CD8-positive, alpha-beta T cell (primary cell): ENCODE measurements at places on chromosomes 2 and 18.

- no peak for DNase-seq
Observed at GRCh38 chr2:98532756-98533155, 75.6 kb downstream of the COA5 start.

DNA sequence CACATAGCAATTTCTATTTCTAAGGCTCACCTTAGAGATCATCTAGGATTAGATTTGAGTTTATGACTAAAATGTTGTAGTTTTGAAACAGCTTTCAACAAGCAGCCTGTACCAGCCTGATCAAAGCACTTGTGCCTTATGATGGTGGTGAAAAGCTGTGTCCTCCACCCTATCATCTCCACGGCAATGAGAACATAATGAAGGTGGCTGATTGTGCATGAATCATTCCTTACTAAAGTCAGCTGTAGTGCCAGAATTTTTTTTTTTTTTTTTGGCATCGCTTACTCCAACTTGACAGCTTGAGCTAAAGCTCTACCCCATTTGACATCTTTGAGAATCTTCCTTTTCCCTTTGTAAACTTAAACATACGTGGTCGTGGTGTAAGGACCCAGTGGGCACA, 86.0 kb downstream of the DCC start:
- DNase-seq: no peak

- DNase-seq: no peak
Observed at GRCh38 chr18:71237641-71238040, 948.8 kb downstream of the SOCS6 start.

- no peak for DNase-seq
Observed at GRCh38 chr2:166375736-166376487, at the start of gene SCN9A. Gene SCN9A (minus strand): TSS chr2:166375944. CDS start chr2:166311756, 64,188 bp downstream.

DNA sequence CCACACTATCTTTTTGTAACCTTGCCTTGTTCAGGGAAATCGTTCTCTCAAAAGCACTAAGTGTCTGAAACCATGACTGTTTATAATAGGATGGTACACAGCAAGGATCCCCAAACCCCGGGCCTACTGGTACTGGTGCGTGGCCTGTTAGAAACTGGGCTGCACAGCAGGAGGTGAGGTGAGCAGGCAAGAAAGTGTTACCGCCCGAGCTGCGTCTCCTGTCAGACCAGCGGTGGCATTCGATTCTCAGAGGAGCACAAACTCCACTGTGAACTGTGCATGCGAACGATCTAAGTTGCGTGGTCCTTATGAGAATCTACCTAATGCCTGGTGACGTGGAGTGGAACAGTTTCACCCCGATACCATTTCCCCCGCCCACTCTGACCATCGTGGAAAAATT, 81.8 kb upstream of the KCNJ3 start:
- no peak for DNase-seq

DNA sequence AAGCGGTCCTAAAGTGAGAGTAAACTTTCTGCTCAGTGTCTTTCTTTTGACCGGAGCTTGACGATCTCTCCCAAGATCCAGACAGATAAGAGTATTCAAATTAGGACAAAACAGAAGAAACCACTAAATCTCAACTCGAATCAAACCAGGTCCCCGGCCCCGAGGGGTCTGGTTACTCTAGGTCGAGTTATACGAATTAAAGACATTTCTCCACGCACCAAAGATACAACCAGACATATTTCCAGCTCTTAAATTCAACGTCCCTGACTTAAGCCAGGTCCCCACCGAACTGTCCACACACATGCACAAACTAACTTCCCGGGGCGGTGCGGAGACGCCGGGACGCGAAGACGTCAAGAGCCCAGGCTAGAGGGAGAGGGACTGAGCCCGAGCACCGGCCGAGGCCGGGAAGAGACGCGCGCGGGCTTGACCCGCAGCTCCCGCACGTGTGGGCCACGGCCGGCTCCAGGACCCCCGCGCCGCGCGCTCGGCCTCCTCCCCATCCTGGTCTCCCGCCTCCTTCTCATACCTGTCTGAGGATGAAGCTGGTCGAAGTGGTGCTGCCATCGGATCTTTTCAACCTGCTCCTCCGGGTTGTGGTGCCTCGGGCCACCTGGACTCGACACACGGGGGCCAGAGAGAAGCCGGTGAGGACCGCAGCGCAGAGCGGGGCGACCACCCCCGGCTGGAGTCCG, 896 bp downstream of the CACNB4 start:
- DNase-seq: no peak

DNA sequence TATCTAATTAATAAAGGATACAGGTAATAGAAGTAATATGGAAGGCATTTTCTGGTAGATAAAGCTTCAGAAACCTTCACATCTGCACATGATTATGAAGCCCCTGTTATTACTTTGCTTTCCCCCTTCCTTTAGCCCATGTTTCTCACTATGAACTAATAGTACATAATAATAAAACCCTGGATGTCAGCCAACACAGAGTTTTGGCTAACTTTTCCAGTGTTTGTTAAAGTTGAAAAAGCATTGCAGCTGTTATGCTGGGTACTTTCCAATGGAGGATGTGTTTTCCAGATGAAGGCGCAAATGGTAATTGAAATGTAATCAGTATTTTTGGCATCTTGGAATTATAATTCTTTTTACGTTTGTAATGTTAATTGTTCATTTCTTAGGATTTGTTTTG, 43.5 kb downstream of the SPTBN1 start:
- no peak for DNase-seq

DNA sequence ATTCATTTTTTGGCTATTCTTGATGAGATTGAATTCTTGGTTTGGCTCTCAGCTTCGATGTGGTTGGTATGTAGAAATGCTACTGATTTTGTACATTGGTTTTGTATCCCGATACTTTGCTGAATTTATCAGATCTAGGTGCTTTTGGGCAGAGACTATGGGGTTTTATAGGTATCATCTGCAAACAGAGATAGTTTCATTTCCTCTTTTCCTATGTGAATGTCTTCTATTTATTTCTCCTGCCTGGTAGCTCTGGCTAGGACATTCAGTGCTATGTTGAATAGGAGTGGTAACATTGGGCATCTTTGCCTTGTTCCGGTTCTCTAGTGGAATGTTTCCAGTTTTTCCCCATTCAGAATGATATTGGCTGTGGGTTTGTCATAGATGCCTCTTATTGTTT, 5.5 kb upstream of the TACR1 start:
- no peak for DNase-seq

GRCh38 chr2:234679301-234679740, 182.4 kb upstream of the ARL4C start:
- DNase-seq: no peak

- DNase-seq: no peak
Observed at GRCh38 chr2:6956566-6956965, 39.4 kb downstream of the RNF144A start.

GRCh38 chr2:60984720-60985119, 32.8 kb upstream of the PEX13 start:
- DNase-seq: no peak

GRCh38 chr2:163613266-163613731, 122.5 kb downstream of the FIGN start:
- DNase-seq: no peak

GRCh38 chr2:138581909-138582308, 80.3 kb downstream of the SPOPL start:
- DNase-seq: no peak

DNA sequence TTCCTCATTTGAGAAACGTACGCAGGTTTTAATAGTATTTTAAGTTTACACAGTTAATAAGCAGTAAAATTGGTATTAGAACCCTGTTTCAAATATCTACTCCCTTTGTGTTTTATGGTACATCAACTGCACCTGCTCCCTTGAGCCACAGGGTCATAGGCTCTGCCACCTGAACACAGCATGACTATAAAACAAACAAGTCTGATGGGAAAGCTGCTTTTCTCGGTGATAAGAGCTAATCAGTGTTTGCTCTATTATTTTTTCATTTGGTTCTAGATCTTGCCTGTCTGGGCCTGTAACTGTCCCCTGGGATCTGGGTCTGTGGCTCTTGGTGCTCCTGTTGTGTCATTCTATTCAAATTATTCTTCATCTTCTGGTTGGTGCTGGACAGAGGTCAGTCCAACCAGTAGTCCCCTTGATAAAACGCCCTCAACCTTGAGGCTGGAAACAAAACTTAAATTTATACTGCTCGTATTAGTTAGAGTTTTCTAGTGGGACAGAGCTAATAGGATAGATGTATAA, 314.8 kb upstream of the LRP1B start:
- DNase-seq: no peak

DNA sequence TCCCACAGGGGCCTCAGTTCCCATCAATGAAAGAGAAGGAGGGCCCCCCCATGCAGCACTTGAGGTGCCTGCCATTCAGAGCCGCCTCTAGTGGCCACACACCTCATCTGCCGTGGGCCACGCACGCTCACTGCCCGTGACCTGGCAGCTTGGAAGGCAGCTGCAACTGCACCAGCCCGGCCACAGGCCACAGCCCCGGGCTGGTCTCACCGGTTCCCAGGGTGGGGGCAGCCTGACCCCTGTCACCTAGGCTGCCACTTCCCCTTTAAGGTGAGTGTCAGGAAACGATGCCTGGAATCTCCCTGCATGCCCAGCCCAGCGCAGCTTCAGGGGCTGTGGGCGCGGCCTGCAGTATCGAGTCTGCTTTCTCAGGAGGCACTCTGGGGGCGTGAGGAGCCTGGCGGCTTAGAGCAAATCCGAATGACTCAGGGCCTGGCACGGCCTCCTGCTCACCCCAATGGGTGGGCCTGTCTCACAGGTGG, 2.6 kb downstream of the MAB21L4 start:
- DNase-seq: no peak

GRCh38 chr2:32558492-32558891, 69.4 kb upstream of the TTC27 start:
- DNase-seq: no peak

DNA sequence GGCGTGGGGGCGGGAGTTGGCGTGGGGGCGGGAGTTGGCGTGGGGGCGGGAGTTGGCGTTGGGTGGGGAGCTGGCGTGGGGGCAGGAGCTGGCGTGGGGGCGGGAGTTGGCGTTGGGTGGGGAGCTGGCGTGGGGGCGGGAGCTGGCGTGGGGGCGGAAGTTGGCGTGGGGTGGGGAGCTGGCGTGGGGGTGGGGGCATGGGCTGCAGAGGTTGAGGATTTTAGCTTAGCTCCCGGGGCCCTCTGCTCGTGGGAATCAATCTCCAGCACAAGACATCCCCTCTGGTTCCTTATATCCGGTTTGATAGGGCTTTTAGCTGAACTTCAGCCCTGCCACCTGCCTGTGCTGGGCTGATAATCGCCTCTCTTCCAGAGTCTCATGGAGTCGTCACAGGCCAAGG, 177.0 kb downstream of the LDLRAD4 start:
- DNase-seq: no peak

- DNase-seq: no peak
Observed at GRCh38 chr18:46264255-46264654, 160.1 kb downstream of the HAUS1 start.

GRCh38 chr2:173264151-173264550, 90.5 kb upstream of the CDCA7 start:
- DNase-seq: no peak

- no peak for DNase-seq
Observed at GRCh38 chr2:232973011-232973735, 39.9 kb downstream of the NGEF start.

GRCh38 chr2:95525294-95526035, 40.9 kb upstream of the TRIM43B start:
- no peak for DNase-seq

DNA sequence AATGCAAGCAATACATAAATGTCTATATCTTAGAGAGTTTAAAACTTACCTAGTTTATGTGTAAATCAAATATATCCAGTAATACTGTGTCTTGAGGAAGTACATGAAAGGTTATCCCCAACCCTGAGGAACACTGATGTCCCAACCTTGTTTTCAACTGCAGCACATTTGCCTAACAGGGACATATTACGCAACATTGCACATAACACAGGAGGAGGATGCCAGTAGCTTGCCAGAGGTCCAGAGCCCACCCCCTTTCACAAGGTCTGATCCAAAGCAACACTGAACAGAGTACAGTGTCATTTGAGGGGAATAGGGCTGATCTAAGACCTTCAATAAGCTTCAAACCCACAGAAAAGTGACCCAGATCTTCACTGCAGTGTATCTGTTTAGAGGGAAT, 678.5 kb downstream of the ARHGAP15 start:
- DNase-seq: no peak

DNA sequence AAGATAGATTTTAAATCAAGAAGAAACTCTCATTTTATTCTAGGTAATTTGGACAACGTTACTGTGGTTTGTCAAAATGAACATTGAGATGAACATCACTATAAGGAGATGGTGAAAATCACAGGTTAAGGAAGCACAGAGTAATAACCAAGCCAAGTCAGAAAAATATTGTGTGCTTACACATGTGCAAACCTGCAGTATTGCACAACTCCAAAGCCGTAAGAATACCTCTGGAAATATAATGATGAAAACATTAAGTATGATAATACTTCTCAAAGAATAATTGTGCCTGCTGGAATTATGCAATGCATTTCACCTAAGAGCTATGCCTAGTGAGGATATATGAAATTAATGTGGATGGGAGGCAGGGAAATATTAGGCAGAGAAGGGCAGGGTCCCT, 21.1 kb upstream of the GALNT5 start:
- no peak for DNase-seq

GRCh38 chr2:177344316-177344715, 48.3 kb upstream of the AGPS start:
- DNase-seq: no peak

- DNase-seq: peak; percentile 4
Observed at GRCh38 chr2:2919574-2920365, 457.8 kb downstream of the EIPR1 start.

DNA sequence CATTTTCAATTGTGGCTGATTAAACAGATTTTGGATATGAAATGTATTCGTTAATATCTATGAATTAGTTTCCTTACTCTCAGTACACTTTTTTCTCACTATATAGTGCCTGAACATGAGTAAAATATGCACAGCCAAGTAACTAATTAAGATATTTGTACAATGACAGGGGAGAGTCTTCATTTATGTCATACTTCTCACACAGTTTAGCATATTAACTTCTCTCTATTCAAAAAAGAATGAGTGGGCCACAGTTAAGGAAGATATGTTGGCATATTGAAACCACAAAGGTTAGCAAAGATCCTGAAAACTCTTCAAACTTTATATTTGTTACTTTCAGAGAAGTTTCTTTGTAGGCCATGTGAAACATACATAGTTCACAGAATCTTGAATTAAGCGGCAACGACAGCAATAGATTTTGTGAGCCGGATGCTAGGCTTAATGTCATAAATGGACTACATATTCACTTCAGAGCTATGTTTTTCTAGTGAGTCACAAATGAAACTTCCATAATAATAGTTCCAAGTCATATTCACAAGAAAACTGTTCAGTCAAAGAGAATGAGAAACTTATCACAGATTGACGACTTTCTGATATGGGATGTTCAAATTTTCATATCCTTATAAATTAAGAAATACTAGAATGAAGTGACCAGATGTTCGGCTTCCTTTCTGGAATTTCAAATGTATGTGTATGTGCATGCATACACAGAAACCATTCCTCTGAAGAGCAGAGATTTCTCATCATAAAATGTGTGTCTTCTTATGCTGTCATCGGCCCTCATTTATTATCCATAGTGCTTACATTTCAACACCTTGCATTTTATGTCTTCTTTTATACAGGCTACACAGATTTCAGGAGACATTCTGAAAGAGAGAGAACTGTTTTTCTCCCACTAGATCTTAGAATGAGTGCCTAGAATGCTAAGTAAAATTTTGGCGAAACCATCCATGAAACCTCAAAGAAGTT, 584.0 kb downstream of the SATB2 start:
- DNase-seq: no peak

GRCh38 chr2:158745067-158745865, 49.9 kb upstream of the DAPL1 start:
- no peak for DNase-seq
